Natural killer cell treated with Interleukin-12 subunit alpha and Interleukin-12 subunit beta and Interleukin-15 and Interleukin-18, amount 100 ng/mL, for 72 hours (primary cell): ENCODE measurements at places on chromosomes 6 and 20.
A peak's percentile ranks its signal among the peaks of the same experiment; 100 is the strongest.

DNA sequence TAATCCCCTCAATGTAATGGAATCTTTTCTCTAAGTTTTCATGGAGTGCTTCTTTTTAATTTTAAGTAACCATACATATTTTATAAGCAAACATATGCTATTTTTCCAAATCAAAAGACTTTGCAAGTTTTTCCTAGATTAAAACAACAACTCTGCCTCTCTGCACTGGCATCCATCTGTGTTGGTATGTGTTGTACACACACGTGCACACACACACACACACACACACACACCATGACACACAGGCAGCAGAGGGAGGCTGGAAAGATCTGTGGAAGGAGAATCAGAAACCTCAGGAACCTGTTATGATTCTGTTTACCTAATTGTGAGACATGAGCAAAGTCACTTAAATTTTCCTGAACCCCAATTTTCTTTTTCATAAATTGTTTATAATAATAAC, 295.0 kb upstream of the PRDM1 start:
- DNase-seq = no peak

DNA sequence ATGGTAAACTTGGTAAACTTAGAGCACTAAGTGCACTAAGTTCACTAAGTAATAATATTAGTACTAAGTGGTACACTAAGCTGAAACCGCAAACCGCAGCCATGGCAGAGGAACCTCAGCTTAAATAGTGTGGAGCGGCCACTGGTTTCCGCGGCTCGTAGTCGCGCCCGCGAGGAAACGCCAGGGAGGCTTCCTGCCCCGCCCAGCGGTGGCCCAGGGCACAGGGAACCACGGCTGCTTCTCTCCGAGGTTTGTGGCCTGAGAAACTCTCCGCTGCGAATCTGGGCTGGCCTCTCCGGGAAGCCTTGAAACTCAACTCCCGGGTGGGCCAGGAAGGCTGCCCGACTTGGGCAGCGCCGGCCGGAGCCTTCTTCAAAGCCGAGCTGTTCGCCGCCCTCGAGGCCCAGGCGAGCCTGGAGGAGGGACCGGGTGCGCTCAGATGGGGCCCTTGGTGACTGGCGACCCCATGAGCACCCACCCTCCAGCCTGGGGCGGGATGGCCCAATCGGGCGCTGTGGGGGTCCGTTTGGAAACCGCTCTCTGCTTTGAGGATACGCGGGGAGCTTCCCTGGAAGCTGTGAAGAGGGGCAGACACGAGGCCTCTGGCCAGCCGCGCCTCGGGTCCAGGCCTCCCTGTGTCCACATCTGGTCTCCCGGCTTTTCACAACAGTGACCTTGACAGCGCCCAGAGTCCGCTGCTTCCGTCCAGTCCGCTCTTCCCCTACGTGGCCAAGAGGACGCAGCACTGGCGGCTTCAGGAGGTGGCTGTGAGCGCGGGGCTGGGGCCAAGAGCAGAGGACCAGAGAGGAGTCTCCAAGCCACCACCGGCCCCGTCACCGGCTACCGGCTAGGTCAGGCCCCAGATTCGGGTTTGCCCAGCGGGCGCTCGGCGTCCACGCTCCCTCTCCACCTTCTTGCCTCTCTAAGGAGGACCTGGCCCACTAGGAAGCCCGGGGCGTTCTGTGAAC, 25.4 kb upstream of the HLA-E start:
- DNase-seq = peak; percentile 89

GRCh38 chr6:296151-297122, 4.2 kb downstream of the DUSP22 start:
- peak; percentile 59 for DNase-seq

DNA sequence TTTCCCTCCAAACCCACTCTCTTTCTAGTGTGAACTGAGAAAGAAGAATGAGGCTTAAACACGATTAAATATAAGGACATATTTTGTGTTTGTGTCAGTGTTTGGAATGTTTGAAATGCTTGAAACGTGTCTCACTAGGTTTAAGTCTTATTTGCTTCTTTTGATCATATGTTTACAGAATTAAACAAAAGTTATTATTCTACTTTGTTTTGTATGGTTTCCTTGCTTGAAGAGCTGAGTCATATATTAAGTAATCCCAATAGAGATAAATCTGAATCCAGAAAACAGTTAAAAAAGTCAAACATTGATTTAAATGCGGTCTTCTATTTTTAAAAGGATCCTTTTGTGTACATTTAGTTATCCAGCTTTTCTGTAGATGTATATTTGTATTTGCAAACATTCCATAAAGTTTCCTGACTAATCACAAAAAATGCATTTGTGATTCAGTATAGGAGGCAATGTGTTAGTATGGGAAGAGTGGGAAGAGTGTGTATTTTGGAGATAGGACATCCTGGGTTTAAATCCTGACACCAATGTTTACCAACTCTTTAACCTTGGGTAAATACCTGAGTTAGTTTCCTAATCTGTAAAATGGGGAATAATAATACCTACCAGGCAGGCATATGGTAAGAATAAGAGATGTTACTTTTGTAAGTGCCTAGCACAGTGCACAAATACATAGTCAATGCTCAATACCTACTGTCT, 72.9 kb downstream of the TSBP1 start:
- no peak for DNase-seq

DNA sequence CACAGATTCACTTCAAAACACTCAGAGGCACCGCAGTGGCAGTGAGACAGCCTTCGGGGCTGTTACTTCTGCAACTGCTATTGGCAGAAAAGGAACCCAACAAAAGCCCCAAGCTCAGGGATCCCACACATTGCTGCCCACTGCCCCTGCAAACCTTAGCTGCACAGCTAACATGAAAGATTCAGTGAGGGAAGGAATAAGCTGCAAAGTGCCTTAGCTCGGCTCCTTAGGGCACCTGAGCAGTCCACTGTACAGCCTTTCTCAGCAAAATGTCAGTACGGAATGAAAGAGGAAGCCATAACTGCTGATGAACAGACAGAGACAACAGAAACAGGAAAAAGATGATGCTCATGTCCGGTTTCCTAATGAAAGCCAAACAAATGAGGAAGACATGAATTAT, 179.7 kb upstream of the SHLD1 start:
- no peak for DNase-seq

DNA sequence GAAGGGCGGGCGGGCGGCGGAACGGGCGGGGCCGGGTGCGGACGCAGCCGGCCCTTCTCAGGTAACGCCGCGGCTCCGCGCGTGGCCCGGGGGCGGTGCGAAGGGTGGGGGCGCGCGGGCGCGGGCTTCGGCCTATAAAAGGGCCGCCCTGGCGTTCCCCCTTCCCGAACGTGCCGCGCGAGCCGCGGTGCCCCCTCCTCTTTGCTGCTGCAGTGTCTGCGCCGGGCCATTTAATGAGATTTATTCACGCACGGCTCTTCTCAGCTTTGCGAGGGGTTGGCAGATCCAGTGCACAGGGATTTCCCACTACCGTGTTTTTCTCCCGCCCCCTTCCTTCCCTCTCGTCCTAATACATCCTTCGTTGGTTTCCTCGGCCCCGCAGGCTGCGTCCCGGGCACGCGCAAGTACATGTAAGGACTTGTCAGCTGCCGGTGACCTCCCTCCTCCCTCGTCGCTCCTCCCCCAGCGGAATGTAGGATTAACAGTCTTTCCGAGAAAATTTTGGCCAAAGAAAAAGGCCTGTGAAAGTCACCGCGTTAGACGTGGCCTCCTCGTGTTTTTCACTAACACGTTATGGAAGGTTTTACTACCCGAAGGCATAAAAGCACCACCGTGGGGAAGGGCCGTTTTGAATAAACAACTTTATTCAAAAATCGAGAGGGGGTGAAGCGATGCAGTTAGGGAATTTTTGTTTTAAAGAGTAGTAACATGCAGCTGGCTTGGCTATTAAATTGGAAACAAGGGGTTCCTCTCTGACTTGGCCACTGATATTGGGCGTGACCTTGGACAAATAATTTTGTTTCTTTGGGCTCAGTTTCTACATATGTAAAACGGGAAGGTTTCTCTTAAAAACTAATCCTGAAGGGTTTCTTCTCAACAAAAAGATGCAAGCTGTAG, 966 bp upstream of the REV3L start:
- DNase-seq = peak; percentile 89

GRCh38 chr20:46400828-46401477, 5.5 kb downstream of the ELMO2 start:
- DNase-seq = no peak
